Astrocyte (in vitro differentiated cells and primary cell): ENCODE measurements at places on chromosomes 5 and 9. TPM values are rescaled to one million over a fixed set of nuclear protein-coding genes. Genes with fewer than 3 reads are reported as not detected.

The BHMT2 gene
- total RNA-seq, result not detected in 2 replicates

The CCL28 gene
- 0.16 TPM in 1 of 2 replicates, not detected in the other for total RNA-seq

DNA sequence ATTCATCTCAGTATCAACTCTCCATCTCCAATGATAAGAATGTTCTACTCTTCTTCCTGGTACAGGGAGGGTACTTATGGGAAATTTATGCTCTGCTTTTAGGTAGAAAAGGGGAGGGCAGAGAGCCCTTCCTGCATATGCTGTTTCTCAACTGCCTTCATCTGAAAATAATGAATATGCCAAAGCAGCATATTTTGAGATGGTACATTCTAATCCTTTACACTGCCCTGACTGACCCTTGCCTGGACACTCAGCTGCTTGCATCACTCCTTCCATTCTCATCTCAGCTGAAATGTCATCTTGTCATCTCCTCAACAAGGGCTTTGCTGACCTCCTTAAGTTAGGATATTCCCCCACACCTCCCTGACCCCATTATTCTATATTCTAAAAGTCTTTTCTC is 68.5 kb downstream of the ALDH7A1 start:
- no peaks in the 10 kb centered on the region for H3K4me1 ChIP-seq
- no peak for DNase-seq
- no peaks in the 10 kb centered on the region for H3K36me3 ChIP-seq
- no peak overlapping the region for H3K4me3 ChIP-seq

GRCh38 chr5:143198332-143198731 is 205.2 kb downstream of the NR3C1 start:
- DNase-seq, result no peak
- H3K27me3 ChIP-seq, result no peaks in the 10 kb centered on the region
- H3K36me3 ChIP-seq, result no peaks in the 10 kb centered on the region

GRCh38 chr9:111828193-111828592 is 33.5 kb upstream of the SHOC1 start:
- no peak overlapping the region for H3K27ac ChIP-seq
- H3K36me3 ChIP-seq, result no peaks in the 10 kb centered on the region
- no peaks in the 10 kb centered on the region for H3K27me3 ChIP-seq
- H3K4me3 ChIP-seq, result no peak overlapping the region

GRCh38 chr9:19788152-19788551 is 685 bp downstream of the SLC24A2 start:
- H3K4me3 ChIP-seq, result no peak overlapping the region
- H3K36me3 ChIP-seq, result no peaks in the 10 kb centered on the region
- peaks cover 4% of the 10 kb centered on the region for H3K4me1 ChIP-seq
- no peak for DNase-seq
- peaks cover 32% of the 10 kb centered on the region for H3K27me3 ChIP-seq
